ENCODE measurements at places on chromosomes 12 and 14.

GRCh38 chr14:81170829-81171195 is 49.9 kb downstream of the GTF2A1 start:
- no peak for DNase-seq

DNA sequence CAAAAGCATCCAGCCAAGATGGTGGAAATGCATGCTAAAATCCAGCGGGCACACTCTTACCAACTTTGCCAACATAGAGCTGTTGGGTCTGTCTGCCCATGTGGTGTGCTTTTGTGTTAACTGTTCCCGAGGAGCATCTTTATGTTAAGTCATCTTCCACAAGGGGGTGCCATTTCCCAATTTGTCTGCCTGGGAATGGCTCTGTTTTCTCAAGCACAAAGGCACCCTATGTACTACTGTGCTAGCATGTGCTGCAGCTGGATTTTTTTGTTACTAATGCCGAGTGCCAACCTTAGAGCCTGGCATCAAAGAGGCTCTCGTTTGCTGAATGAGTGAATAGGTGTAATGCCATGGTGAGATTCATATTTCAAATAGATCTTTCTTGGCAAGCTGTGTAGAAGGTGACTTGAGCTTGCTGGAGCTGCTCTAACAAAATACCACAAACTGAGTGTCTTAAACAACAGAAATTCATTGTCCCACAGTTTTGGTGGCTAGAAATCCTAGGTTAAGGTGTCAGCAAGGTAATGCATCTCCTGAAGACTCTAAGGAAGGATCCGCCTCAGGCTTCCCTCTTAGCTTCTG is 74.3 kb downstream of the TRHDE start:
- no peak for DNase-seq

- no peak for DNase-seq
These were observed 19.1 kb downstream of the AKT1 start for GRCh38 chr14:104776481-104776880.

DNA sequence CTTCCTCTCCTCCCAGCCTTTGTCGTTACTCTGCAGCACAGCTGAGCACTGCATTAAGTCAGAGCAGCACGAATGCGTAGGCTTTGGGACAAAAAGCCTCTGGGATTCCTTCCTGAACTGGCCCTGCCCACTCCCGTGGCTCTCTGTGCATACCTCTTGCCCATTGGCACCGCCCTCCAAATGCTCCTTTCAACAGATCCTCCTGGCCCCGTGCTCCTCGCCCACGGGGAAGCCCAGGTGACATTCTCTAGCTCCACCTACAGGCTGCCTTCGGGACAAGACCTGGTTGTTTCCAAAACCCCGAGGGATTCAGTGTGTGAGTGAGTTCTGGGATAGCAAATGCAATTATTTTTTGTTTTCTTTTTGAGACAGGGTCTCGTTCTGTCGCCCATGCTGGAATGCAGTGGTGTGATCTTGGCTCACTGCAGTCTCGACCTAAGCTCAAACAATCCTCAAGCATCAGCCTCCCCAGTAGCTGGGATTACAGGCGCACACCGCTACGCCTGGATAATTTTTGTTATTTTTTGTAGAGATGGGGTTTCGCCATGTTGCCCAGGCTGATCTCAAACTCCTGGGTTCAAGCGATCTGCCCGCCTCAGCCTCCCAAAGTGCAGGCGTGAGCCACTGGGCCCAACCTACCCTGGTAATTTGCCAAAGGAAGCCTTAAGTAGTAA is 17.9 kb upstream of the TDRD9 start:
- DNase-seq = peak; percentile 67

DNA sequence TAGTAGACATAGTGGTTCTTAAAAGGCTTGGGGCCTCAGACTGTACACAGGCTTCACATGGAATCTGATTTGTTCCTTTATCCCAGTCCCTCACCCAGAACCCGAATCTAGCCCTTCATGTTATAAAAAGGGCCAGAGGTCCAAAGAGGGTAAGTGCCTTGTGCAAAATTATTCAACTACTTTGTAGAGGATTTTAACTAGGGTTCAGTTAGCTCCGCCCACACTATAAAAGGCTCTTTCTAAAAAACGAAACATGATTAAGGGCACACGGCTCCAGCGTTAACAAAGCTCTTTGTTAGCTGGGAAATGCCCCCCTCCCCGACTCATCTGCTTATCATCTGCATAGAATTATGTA is 3.2 kb upstream of the SOCS2 start:
- DNase-seq = no peak

- no peak for DNase-seq
These were observed 246.6 kb downstream of the TMEM132D start for GRCh38 chr12:129657179-129657578.

DNA sequence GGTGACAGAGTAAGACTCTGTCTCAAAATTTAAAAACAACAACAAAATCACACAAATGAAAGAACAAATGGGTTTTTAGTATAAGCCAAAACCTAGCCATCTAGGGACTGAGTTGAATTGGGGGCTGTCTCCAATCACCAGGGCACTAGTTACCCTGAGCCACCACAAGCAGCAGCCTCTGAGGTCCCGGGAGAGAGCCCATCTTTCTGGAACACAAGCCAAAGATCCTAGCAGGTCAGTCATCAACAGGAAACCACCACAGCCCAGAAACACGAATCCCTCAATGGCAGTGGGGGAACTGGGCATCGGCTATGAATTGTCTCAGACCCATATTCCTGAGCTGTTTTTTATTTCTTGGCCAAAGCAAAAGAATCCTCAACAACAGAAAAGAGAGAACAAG is 75.3 kb downstream of the KDM2B start:
- DNase-seq = no peak

DNA sequence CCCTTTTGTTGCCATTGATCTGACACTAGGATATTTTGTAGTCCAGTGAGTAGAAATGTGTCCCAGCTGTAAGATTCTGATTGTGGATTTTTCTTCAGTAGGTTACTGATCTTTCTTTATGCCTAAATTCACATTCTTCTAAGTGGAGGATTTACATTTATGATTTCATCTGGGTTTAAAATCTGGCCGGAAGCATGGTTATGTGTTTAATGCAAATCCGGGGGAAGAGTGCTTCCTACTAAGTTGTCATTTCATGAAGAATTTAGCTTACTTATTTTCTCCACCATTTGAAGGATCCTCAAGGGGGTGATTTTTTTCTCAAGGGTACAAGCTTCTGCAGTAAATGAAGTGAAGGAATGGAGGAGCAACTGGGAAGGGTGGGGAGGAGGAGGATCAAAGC is 96.7 kb downstream of the TMTC2 start:
- DNase-seq = no peak

GRCh38 chr12:105053116-105053572 is 31.1 kb downstream of the ALDH1L2 start:
- no peak for DNase-seq

- DNase-seq = no peak
These were observed 29.6 kb upstream of the RASSF3 start for GRCh38 chr12:64580681-64581080.

DNA sequence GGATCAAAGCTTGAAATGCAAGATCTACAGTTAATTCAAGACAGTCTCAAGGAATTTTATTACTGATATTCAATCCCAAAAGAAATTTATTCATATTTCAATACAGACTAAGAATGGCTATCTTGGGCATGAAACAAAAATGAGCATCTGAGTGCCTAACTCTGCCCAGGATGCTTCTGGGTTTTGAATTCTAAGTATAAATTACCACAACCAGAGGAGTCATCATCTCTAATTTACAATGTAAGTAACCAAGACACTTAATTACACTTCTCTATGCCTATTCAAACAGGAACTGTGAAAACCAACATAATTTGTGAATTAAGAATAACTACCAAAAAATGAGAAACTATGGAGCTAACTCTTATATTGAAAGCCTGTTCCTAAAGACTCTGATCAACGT is 14.1 kb downstream of the OSBPL8 start:
- no peak for DNase-seq

GRCh38 chr14:74636424-74637177 is 24.6 kb upstream of the LTBP2 start:
- no peak for DNase-seq

GRCh38 chr14:51724650-51725049 is 72.9 kb downstream of the FRMD6 start:
- DNase-seq = no peak

- no peak for DNase-seq
These were observed 96.3 kb downstream of the ITPK1 start for GRCh38 chr14:93019367-93019843.

- DNase-seq = no peak
These were observed 50.9 kb downstream of the BTG1 start for GRCh38 chr12:92094751-92095161.

- no peak for DNase-seq
These were observed 441.1 kb downstream of the BCAT1 start for GRCh38 chr12:24507827-24508226.

DNA sequence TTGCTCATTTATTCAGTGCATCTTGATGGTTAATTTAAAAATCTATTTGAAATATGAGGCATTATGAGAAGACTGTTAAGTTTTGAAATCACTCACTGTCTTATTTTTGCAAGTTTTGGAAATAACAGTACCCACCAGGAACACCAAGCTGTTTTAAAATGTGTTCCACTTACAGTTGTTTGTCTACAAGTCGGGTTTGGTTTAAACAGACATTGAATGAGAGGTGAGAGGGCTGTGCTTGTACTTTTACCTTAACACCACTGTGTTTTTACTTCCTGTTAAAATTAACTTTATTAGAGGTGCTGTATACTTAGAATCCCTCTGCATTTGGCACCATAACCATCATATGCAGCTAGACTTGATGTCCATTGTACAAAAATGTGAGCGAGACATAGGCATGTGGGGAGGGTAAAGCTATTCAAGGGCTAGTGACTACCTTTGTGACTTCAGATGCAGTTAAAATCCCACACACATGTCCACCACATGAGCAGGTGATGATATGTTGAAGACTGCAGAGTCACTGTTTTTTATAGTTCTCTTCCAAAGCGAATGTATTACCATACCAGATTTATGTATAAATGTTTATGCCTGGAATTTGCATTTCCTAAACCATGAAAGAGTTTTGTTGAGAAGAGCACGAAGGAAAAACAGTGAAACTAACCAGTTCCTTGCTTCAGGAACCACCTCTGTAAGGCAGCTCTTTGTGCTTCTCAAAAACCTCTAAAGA is 12.9 kb downstream of the ELK3 start:
- DNase-seq = no peak

GRCh38 chr14:59634617-59635016 is 58.0 kb upstream of the CCDC175 start:
- DNase-seq = no peak

DNA sequence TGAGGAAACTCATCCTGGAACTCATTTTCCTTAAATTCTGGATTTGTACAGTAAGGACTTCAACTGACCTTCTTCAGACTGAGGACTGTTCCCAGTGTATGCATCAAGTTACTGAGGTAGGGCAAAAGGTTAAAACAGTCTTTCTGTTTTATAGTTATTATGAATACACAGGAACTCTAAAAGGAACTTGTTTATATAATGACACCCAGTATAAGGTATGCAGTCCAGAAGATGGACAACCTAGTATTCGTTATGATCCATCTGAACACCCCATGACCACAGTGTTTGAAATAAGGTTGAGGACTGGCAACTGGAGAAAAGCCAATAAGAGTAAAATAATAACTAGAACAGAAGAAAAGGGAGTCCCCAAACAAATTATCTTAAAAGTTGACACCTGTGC is 779.9 kb upstream of the TMEM132C start:
- no peak for DNase-seq

DNA sequence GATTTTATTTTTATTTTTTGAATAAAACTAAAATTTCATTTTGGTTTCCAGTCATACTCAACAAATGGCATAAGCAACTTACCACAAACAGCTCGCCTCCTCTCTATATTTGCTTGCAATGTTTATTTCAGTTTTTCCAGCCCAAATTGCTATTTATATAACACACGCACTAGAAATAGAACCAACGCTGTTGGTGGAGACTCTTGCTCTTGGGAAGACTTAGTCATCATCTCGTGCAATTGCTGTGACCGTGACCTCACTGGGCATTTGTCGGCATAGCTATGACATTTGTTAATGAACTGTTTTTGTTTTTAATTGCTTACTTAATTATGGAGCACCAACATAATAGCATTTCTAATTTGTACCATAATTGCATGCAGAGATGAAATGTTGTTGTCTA is 153.1 kb upstream of the OTX2 start:
- DNase-seq = no peak

DNA sequence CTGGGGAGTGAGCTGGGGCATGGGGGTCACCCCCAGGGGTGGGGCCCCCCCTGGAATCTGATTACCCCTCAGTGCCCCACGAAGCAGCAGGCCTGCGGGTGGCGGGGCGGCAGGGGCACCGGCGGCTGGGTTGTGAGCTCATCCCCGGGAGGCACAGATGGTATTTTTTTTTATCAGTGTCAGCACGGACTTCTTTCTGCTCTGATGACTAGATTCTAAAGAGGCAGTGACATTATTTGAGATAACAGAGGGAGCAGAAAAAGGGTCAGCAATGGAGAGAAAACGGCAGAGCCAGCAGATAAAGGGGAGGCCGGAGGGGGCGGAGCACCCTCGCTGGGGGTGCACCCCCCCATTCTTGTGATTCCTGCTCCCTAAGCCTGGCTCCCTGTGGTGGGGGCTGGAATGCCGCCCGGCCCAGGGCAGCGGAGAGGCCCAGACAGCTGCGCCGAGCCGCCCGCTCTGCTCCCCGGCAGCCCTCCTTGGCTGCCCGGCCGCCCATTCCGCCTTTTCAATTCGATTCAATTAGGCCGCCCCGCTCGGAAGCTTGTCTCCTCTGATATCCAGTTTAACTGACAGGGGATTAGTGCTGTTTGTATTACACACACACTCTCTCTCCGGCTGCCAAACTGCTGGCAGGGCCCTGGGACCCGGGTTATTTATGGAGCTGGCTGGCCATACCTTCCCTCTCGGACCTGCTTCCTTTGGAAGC is 32.9 kb downstream of the MVK start:
- DNase-seq = no peak

DNA sequence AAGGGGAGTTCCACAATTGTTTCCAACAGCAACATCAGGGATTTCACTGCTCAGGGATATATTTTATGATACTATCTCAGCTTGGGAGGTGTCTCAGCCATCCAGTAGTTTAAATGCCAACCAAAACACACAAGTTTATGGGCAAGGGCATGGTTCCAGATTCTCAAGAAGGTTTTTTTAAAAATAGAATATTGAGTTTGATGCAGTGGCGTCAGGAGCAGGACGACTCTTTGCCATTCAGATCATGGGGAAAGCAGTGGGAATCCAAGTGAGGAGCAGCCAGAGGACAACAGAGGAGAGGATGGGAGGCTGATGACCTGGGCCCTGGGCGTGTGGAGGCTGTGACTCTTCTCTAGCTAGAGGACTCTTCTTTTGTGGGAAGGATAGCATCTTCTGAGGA is 25.7 kb downstream of the TSHR start:
- no peak for DNase-seq

DNA sequence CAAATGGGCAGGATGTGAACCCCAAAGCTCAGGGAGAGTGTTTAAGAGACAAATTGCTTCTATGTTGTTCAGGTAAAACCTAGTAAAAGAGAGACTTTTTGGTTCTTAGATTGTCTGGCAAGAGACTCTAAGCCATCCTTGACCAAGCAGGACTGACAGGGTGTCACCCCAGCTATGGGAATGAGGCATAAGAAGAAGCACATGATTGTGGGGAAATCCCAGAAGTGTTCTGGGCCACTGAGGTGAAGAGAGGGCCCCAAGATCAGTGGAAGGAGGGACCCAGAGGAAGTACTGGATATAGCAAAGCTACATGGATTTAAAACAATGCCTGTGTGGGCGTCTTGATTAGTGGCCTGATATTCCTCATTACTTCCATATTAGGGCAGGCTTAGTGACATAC is 99.0 kb downstream of the SAMD4A start:
- no peak for DNase-seq

GRCh38 chr12:1611803-1612572 is 17.0 kb upstream of the WNT5B start:
- DNase-seq = no peak
